ENCODE measurements at places on chromosomes 3 and 15.
A peak's percentile ranks its signal among the peaks of the same experiment; 100 is the strongest.

DNA sequence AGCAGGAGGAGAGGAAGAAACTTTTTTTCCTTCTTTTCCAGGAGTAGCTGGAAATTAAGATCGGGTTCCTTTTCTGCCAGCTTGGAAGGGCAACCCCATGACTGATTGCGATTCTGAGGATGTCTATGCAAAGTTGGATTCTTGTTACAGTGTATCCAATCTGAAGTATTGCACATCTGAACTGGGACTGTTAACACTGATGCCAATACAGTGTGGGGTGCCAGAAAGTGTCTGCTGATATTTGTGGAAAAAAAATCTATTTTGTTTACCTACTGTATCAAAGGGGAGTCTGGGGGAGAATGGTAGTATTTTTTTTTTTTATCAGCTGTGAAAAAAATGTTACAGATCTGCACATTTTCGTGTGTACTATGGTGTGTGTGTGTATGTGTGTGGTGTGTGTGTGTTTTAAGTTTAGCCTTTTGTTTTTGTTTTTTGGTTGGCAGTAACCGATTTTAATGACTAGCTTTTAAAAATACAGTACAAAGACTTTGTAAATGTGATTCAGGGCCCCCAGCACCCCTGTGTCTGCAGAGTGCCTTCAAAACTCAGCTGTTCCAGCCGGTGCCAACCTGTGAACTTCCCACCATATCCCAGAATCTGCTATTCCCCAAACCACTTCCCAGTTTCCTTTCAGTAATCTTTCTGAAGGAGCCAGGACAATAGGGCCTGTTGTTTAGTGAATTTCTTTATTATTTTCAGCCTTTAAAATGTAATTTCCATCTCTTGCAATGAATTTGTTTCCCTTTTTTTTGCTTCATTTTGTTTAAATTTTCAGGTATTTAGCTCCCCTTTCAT is 1.9 kb downstream of the RAP2B start:
- no peaks in the 10 kb centered on the region for H3K27me3 ChIP-seq
- peaks cover 4% of the 10 kb centered on the region for H3K36me3 ChIP-seq
- DNase-seq: no peak
- peak overlapping the region; percentile 98 for H3K4me3 ChIP-seq
- peaks cover 59% of the 10 kb centered on the region for H3K4me1 ChIP-seq

- H3K36me3 ChIP-seq: no peaks in the 10 kb centered on the region
- H3K27ac ChIP-seq: no peak overlapping the region
- peaks cover 62% of the 10 kb centered on the region for H3K4me1 ChIP-seq
- H3K4me3 ChIP-seq: no peak overlapping the region
- DNase-seq: no peak
Observed at GRCh38 chr3:48518069-48518468, 14.1 kb upstream of the SHISA5 start.

DNA sequence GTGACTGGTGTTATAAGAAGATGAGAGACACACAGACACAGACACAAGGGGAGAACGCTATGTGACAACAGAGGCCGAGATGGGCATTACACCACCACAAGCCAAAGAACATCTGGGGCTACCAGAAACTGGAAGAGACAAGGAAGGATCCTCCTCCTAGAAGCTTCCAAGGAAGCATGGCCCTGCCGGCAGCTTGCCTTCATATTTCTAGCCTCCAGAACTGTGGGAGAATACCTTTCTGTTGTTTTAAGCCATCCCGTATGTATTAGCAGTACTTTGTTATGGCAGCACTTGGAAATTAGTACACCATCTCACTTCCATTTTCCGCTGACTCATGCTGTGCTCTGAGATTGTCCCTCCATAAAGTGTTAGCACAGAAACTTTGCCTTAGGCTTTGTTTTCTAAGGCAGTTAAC is 38.7 kb upstream of the CA12 start:
- no peak for DNase-seq
- no peaks in the 10 kb centered on the region for H3K36me3 ChIP-seq
- no peak overlapping the region for H3K4me3 ChIP-seq
- H3K27me3 ChIP-seq: no peaks in the 10 kb centered on the region
- H3K27ac ChIP-seq: no peak overlapping the region

GRCh38 chr15:76058714-76059319 is 968 bp upstream of the TMEM266 start:
- peaks cover 63% of the 10 kb centered on the region for H3K27me3 ChIP-seq
- no peaks in the 10 kb centered on the region for H3K36me3 ChIP-seq
- peak; percentile 36 for DNase-seq

DNA sequence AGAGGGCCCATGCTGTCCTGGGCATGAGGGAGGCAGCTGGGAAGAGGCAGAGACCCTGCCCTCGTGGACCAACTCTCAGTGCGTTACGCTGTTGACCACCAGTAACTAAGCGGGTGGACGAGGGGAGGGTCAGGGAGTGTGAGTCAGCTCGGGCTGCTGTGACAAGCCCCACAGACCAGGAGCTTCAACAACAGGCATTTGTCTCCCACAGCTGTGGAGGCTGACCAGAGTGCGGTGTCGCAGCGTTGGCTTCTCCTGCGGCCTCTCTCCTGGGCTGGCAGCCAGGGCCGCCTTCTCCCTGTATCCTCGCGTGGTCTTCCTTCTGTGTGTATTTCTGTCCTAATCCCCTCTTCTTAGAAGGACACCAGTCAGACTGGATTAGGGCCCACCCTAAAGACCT is 13.0 kb downstream of the EFCC1 start:
- no peak for DNase-seq
- H3K36me3 ChIP-seq: no peaks in the 10 kb centered on the region
- no peaks in the 10 kb centered on the region for H3K27me3 ChIP-seq
- no peak overlapping the region for H3K4me3 ChIP-seq
- no peak overlapping the region for H3K27ac ChIP-seq
- peaks cover 36% of the 10 kb centered on the region for H3K4me1 ChIP-seq

DNA sequence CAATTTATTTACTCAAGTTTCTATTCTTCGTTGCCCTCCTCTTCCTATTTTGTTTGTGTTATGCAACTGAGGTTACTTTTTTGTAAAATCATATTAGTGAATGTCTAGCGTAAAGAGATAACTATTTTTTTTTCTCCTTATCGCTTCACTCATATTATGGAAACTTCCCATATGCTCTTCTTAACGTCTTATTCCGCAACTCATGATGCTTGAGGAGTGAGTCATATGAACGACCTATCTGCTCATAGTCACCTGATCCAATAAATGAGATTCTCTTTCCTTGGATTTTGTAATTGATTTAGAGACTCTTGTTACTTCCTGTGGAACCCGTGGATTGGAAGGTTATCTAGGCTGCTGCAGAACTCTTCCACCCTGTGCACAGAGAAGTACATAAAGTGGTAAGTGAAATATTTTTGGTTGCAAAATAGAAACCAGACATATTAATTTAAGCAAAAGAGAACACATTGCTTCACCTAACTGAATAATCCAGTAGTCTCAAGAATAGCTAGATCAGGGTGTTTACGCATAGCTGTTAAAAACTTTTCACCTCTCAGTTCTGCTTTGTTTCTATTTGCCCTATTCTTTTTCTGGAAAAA is 719.3 kb upstream of the SGO1 start:
- no peaks in the 10 kb centered on the region for H3K36me3 ChIP-seq
- no peaks in the 10 kb centered on the region for H3K4me1 ChIP-seq
- no peak overlapping the region for H3K27ac ChIP-seq
- no peaks in the 10 kb centered on the region for H3K27me3 ChIP-seq
- no peak overlapping the region for H3K4me3 ChIP-seq
- no peak for DNase-seq

DNA sequence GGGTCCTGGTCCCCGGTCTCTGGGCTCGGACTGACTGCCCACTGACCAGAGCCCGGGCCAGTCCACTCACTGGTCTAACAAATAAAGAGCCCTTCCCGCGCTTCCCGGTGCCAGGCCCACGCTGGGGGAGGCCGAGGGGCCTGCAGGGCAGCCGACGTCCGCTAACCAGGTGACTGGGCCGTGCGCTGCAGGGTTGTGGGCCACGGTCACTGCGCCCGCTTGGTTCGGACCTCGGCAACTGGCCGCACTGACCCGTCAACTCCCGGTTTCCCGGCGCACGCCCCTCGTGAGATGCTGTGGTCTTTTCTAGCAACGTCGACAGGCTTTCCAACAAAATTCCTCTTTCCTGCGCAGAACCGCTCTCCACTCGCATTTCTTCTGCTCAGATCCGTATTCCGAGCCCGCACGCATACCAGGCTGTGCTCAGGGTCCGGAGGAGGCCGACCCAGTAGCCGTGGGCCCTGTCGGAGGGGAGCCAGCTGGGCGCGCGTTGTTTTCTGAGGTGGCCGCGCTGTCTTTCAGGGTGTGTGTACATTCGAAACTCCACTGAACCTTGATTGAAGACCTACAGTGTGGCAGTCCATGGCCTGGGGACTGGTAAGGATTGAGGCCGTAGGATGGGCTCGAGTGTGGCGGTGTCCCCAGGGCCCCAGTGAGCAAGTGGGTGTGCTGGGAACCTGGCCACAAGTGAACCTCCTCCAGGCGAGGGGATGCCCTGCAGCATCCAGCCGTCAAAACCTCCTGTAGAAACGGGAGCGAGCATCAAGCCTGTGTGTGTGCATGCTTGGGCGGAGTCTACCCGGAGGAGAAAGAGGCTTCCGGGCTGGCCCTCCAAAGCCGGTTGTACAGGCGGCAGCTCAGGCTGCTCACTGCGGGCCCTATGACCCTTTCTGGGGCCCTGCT is 875 bp upstream of the NT5DC2 start:
- peaks cover 6% of the 10 kb centered on the region for H3K36me3 ChIP-seq
- H3K4me3 ChIP-seq: peak overlapping the region; percentile 92
- H3K4me1 ChIP-seq: peaks cover 40% of the 10 kb centered on the region
- DNase-seq: peak; percentile 5
- no peaks in the 10 kb centered on the region for H3K27me3 ChIP-seq

- H3K27me3 ChIP-seq: no peaks in the 10 kb centered on the region
- no peak overlapping the region for H3K27ac ChIP-seq
- H3K4me3 ChIP-seq: no peak overlapping the region
- no peak for DNase-seq
Observed at GRCh38 chr15:79862191-79862590, 34.6 kb downstream of the MTHFS start.

DNA sequence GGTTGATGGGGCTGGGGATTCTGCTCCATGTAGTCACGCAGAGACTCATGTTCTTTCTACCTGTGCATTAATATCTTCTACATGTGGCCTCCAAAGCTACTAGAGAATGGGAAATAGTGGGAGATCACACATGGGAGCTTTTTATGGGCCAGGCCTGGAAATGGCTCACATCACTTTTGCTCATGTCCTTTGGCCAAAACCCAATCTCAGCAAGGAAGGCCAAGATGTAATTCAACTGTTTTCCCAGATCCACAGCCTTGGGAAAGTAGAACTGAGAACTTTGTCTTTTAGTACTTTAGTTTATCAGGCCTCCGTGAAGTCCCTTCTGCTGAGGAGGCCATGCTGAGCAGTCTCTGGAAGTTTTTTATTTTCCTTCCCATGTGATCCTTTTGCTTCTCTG is 73.2 kb upstream of the SLC4A7 start:
- H3K4me1 ChIP-seq: no peaks in the 10 kb centered on the region
- H3K4me3 ChIP-seq: no peak overlapping the region
- no peaks in the 10 kb centered on the region for H3K36me3 ChIP-seq

DNA sequence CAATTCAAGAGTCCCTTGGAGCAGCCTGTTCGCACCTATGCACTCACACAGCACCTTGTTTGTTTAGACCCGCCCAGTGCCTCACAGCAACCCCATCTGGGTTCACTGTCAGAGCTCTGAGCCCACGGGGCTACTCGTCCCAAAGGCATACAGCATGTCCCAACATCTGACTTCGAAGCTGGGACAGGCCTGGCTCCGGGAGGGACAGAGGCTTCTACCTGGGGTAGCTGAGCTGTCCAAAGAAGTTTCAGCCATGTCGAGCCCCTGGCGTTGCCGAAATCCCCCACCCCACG is 28.6 kb upstream of the CYP11A1 start:
- H3K4me3 ChIP-seq: peak overlapping the region; percentile 69
- no peaks in the 10 kb centered on the region for H3K27me3 ChIP-seq
- peaks cover 100% of the 10 kb centered on the region for H3K4me1 ChIP-seq
- peak overlapping the region; percentile 91 for H3K27ac ChIP-seq
- no peaks in the 10 kb centered on the region for H3K36me3 ChIP-seq

- no peaks in the 10 kb centered on the region for H3K27me3 ChIP-seq
- H3K36me3 ChIP-seq: no peaks in the 10 kb centered on the region
- no peak for DNase-seq
- H3K4me3 ChIP-seq: no peak overlapping the region
Observed at GRCh38 chr3:8853081-8853480, 83.7 kb upstream of the OXTR start.

- peaks cover 34% of the 10 kb centered on the region for H3K27me3 ChIP-seq
- DNase-seq: no peak
- H3K36me3 ChIP-seq: no peaks in the 10 kb centered on the region
- no peaks in the 10 kb centered on the region for H3K4me1 ChIP-seq
- H3K27ac ChIP-seq: no peak overlapping the region
- H3K4me3 ChIP-seq: no peak overlapping the region
Observed at GRCh38 chr3:190076601-190077394, 43.9 kb downstream of the P3H2 start.

GRCh38 chr3:164450276-164450905 is 627.9 kb downstream of the SI start:
- no peak overlapping the region for H3K4me3 ChIP-seq
- no peaks in the 10 kb centered on the region for H3K36me3 ChIP-seq
- H3K27me3 ChIP-seq: no peaks in the 10 kb centered on the region

- H3K4me1 ChIP-seq: peaks cover 14% of the 10 kb centered on the region
- DNase-seq: peak; percentile 75
- H3K4me3 ChIP-seq: peak overlapping the region; percentile 70
- no peaks in the 10 kb centered on the region for H3K36me3 ChIP-seq
- peaks cover 10% of the 10 kb centered on the region for H3K27me3 ChIP-seq
Observed at GRCh38 chr15:100338971-100339444, 2.8 kb downstream of the ADAMTS17 start.

DNA sequence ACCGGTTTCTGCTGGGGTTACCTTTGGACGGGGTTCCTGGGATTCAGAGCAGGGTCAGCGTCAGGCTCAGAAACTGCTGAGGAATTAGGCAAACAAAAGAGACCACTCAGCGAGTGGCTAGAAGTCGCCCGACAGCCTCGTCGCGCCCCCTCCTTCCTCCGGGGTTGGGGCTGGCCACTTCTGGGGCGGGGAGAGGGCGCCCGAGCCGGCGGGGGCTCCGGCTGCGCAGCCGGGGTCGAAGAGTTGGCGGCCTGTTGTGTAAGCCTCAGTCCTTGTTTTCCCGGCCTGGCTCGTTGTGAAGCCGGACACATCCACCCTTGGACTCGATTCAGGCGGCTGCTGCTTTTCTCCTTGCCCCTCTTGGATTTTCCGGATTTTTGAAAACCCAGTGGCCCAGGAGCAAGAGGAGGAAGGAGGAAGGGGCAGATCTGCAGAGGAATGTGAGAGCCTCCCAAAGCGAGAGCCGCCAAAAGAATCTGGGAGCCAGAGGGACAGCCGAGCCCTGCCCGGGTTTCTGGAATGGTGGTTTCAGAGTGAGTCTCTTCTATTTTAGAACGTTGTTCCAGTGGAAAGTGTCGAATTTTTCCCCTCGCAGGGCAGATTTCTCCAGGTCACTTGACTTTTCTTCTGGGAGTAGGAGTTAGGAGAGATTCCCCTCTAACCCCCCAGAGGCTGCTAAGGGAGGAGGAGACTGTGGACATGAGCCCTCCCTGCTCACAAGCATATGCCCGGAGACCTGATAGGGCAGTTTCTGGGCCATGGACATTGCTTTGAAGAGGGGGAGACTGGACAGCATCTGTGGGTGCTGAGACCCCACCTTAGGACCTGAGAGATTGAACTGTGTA is 666 bp downstream of the SNX33 start:
- DNase-seq: no peak
- H3K4me1 ChIP-seq: peaks cover 33% of the 10 kb centered on the region
- H3K4me3 ChIP-seq: peak overlapping the region; percentile 81
- H3K36me3 ChIP-seq: no peaks in the 10 kb centered on the region

Data from activated T-cell treated with anti-CD3 and anti-CD28 coated beads, Interleukin-2, amount 50 U/mL, for 72 hours (primary cell).